Stimulated activated effector memory CD8-positive, alpha-beta T cell treated with anti-CD3 and anti-CD28 coated beads, Interleukin-12 subunit alpha, Interleukin-12 subunit beta, amount 100 ng/mL, for 72 hours (primary cell): ENCODE measurements at places on chromosomes 1 and 21.

DNA sequence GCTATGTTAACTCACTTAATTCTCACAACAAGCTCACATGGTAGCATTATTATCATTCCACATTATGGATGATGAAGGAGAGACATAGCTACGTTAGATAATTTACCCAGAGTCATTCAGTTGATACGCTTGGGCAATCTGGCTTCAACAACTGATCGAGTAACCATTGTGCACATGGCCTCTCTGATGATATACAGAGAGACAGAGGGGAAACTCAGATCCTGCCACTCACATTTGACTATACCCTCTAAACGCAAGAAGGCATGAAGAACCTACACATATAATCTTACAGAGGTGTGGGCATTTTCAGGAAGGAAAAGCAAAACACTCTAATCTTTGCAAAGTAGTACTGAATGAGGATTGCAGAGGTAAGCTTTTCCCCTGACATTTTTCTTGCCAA lies 360.1 kb downstream of the BARHL2 start:
- no peak for DNase-seq

GRCh38 chr1:116571215-116571919 lies 541 bp upstream of the CD58 start:
- no peak for DNase-seq

- no peak for DNase-seq
These were observed 284.1 kb upstream of the BEND5 start for GRCh38 chr1:49060766-49061165.

- DNase-seq, result no peak
These were observed 9.0 kb downstream of the DVL1 start for GRCh38 chr1:1340185-1340584.

DNA sequence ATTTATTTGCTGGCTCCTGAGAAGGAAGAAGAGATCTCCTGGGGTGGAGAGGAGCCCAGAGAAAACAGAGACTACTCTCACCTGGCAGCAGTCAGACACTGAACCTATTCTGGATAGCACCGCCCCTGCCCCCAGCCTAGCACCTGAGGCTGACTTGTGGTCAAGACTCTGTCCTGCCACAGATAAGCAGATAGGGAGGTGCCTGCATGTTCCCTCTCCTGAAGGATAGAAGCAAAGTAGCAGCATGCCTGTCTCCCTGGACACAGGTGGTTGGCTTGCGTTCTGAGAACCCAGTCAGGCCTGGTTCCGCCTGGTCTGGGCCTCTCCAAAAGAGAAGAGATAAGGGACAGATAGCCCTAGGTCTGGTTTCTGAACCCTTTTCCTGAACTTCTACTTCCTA lies 1.3 kb upstream of the EFNA3 start:
- no peak for DNase-seq

DNA sequence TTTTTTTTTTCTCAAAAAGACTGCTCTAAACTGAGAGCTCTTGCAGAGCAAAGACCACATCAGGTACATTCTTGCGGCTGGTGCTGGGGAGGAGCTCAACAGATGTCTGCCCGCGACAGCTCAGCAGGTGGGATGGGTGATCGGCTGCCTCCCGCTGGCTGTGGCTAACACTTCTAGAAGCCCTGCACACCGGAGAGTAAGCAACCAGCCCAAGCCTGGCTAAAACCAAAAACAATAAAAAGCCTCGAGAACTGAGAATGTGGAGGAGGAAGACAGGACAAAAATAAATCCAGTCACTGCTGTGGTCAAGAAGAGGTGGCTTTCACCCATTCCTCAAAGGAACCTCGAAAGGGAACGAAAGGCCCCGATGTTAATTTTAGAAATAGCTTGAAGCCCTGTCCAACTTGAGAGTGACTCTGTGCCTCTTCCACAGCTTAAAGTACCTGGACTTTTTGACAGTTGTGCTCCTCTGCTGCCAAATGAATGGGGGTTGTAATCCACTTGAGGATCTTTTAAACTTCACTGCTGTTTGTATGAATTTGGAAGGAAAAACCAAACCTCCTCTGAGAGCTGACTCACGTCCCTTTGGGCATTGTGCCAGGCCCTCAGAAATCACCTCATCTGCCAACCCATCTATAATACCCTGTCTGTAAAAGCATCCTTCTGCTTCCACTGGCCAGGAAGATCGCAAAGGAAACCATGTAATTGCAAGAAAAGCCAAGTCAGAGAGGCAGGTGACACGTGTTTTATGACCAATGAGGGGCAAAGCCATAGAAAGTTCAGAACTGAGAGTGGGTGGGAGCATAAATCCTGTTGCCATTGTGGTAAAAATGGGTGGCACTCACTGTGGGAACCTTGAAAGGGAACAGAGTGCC lies 78.6 kb downstream of the KCNN3 start:
- DNase-seq, result peak; percentile 82
